CD4-positive, alpha-beta T cell treated with Interleukin-6 for 4 hours (primary cell): ENCODE measurements at places on chromosomes 2 and 18.

- DNase-seq, result no peak
Observed at GRCh38 chr18:3269241-3269913, 7.4 kb downstream of the MYL12B start.

DNA sequence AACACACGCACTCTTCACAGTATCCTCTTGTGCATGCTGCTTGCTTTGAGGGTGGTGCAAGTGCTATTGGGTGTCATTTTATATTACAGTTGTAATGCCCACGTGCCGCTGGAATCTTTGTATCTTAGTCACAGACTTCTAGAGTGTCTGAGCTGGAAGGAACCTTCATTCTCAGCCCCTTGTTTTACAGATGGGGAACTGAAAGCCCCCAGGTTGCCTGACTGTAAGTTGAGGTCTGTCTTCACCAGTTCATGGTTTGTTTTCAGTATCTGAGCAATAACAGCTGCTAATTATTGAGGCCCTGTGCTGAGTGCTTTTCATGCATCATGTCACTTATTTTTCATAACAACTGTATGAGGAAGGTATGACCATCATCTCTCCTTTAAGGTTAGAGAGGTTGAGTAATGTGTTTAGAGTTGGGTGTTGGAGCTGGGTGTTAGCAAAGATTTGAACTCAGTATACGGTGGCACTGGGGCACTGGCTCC is 77.0 kb downstream of the PRKCE start:
- no peak for DNase-seq

GRCh38 chr18:54679318-54680149 is 88.5 kb downstream of the DYNAP start:
- DNase-seq, result peak; percentile 6

GRCh38 chr2:122531290-122532071 is 776.0 kb downstream of the TSN start:
- no peak for DNase-seq

- no peak for DNase-seq
Observed at GRCh38 chr2:9720352-9721093, 89.7 kb upstream of the YWHAQ start.

DNA sequence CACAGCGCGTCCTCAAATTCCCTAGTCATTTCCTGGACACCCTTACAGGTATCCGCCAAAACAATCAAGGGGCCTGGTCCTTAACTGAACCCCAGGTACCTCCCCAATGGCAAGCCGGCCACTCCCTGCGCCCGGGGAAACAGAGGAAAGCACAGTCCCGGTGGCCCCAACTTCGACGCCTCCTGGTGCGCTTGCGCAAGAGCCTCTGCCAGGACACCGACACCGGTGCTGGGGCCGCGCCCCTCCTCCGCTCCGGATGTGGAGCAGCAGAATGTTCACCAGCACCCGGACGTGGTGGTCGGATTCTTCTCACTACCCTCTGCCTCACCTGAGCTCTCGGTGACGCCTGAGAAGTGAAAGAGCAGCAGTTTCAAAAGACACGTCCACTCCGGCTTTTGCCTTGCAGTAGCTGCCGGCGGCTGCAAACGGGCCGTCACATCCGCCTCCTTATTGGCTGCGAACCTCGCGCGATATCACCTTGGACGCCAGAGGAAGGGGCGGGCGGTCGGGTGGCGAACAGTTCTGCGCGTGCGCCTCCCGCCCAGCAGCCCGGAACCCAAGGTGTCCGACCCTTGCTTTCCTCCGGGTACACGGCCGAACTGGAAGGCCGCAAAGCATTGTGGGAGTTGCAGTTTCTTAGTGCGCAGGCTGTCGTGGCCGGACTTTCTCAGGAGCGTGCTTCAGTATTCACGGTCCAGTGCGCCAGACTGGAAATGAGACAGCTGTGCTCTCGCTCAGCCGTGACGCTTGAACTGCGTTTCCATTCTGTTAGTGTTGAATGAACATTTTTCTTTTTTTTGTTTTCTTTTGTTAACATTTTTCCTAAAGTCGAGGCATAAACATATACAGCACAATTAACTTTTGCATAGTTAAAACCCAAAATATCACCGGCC is at the start of gene TXNDC9:
TXNDC9 (minus strand) TSS at position 423 of the 893 bp plus-strand sequence. CDS start 3,123 bp downstream, outside the sequence.
- DNase-seq, result peak; percentile 98

- no peak for DNase-seq
Observed at GRCh38 chr2:96112501-96113366, 3.6 kb downstream of the ADRA2B start.

DNA sequence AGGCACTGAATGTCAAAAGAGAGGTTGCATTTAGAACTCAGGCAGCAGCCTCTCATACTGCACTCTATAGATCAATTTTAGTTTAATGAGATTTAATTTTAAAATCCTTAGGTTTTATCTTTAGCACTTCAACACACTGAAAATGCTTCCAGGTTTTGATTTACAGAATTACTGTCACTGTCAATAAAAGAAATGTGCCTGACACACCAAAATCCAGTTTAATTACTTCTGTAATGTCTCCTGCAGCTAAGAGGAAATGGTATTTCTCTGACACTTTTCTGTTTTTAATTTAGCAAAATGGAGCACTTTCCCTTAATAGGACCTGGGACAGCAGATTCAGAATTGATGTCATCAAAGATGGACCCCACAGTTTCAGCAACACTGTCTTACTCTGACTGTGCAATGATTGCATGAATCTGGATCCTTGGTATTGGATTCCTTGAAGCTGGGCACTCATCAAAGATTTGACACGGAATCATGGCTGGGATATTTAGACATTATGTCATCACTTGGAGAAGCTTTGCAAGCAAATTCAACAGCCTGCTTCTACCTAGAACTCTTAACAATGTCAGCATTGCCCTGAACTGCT is 576.5 kb downstream of the NRXN1 start:
- DNase-seq, result no peak

DNA sequence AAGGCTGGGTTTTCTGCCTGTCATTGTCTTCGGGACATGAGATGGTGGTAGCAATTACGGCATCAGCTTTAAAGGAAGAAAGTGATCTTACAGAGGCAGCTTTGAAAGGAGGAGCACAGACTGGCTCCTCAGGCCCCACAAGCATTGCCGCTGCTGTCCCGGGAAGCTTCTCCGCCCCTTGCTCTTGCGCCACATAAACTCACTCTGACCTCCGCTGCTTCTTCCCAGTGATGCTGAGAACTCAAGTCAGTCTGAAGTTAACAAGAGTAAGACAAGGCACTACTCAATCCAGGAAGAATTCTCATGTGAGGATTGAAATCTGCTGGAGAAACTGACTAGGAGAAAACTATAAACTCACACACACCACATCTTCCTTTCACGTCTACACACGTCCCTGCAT is 112.4 kb upstream of the RIOK3 start:
- DNase-seq, result no peak

GRCh38 chr18:28081516-28081915 is 95.4 kb downstream of the CDH2 start:
- DNase-seq, result no peak

GRCh38 chr2:152694161-152694661 is 23.1 kb downstream of the PRPF40A start:
- peak; percentile 35 for DNase-seq

GRCh38 chr2:160306985-160307384 is 106.9 kb upstream of the ITGB6 start:
- no peak for DNase-seq

GRCh38 chr2:217066510-217067270 is 206.8 kb upstream of the TNP1 start:
- DNase-seq, result no peak

- no peak for DNase-seq
Observed at GRCh38 chr2:136115183-136115761, 2.7 kb downstream of the CXCR4 start.

GRCh38 chr2:138470941-138471340 is 30.6 kb upstream of the SPOPL start:
- no peak for DNase-seq

DNA sequence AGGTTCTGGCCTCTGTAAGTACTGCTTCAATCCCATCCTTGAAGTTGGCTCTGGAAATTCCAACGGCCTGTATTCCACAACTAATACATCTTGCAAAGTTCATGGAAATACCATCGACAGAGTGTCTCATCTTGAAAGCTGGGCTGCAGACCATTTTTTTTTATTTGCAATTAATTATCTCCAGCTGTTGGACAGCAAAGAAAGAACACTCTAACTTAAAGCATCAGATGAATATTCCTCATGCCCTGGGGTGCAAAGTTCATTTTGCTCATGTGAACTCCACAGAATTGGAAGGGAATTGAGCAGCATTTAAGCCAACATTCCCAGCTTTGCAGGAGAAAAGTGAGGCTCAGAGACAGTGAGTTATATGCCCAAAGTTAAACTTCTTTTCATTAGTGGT is 96.5 kb upstream of the PIEZO2 start:
- no peak for DNase-seq

DNA sequence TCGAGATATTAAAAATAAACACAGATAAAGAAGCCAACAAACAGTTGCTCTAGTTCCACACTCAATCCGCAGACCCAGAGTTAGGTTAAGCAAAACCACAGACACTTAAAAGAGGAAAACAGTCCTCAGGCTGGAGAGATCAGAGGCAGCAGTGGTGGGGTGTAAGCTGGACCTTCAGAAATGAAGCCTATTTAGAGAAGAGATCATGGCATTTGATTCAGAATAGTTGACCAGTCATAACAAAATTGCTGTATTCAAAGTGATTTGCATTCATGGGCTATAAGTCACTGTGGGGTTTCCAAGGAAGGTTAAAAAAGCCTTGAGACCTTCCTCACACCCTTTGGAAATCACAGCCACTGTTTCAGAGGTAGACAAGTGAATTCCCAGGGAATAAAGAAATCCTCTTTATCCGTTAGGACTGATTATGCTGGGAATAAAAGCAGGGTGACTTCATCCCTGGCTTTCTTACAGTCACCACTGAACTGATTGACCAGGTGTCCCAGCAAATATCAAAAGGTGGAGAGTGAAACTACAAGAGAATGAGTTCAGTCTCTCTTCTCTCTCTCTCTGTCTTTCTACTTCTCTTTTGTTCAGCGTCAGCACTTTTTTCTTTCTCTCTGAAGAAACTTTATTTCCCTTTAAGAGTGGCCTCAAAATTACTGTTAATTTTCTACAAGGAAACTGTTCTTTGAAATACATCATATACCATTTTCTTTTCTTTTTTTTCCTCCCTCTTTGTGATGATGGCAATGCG is 171.8 kb upstream of the PIK3C3 start:
- no peak for DNase-seq

- DNase-seq, result no peak
Observed at GRCh38 chr2:8465560-8465959, 216.3 kb upstream of the ID2 start.

DNA sequence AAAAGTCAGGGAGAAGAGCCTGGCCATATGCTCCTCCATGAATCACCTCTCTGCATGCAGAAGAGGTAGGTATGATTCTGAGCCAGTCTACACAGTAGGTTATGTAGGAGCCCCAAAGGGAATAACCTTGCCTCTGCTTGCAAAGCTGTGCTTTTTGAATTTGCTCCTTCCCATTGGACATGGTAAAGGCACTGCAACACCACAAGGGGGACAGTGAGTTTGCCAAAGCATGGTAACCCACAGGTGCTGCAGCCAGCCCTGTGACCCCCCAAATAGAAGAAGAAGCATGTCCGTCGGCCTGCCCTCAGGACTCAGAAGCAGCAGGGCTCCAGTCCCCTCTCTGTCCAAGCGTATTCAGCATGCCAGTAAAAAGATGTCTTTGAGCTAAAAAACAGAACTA is 51.0 kb upstream of the BCL2L11 start:
- no peak for DNase-seq

DNA sequence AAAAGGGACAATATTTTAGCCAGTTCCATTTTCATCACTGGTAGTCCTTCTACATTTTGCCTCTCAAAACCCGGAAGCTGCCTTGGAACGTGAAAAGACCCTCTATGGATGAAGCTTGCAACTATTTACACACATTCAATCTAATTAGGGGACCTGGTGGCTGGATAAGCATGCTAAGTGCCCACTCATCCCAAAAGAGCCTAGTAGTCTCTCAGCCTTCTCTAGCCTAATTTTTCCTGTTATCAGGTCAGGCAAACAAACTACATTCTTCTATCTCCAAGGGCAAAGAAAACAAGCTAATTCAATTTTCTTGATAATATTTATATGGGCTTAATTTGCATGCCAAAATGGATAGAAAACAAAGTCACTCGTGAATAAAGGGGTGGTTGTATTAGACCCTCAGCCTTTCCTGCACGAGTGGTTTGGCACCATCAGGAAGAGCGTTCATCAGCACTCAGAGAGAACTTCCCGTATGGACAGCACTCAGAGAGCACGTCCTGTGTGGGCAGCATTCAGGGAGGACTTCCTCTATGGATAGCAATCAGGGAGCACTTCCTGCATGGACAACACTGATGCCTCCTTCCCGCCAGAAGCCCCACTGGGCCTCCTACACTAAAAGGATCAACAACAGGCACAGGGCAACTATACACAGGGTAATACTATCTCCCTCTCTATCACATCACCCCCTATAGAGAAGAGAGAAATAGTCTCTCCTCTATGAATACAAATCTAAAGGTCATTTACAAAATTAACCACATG is 122.2 kb downstream of the RBMS1 start:
- DNase-seq, result no peak

DNA sequence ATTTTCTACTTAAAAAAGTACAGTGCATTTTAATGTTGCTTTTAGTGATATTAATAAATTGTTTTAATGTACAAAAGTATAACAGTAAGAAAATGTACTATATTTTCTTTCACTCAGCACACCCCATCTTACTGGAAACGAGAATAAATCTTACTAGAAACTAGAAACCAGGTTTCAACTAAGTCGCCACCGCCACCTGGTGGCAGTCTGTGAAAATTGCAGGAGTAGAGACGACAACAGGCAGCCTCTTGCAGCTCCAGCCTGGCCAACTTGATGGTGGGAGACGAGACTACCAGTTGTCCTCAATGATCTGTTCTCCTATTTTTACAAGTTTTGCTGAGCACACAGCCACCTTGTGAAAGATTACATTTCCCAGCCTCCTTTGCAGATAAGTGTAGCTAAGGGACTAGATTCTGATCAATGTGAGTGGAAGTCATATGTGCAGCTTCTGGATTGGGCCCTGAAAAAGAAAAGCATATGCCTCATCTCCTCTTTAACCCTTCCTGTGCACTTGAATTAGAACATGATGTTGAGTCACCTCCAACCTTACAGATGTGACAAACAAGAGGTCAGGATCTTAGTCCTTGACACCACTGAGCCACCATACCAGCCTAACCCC is 8.7 kb downstream of the OTOF start:
- DNase-seq, result peak; percentile 55

- no peak for DNase-seq
Observed at GRCh38 chr2:176873403-176873802, 339.2 kb upstream of the HNRNPA3 start.

DNA sequence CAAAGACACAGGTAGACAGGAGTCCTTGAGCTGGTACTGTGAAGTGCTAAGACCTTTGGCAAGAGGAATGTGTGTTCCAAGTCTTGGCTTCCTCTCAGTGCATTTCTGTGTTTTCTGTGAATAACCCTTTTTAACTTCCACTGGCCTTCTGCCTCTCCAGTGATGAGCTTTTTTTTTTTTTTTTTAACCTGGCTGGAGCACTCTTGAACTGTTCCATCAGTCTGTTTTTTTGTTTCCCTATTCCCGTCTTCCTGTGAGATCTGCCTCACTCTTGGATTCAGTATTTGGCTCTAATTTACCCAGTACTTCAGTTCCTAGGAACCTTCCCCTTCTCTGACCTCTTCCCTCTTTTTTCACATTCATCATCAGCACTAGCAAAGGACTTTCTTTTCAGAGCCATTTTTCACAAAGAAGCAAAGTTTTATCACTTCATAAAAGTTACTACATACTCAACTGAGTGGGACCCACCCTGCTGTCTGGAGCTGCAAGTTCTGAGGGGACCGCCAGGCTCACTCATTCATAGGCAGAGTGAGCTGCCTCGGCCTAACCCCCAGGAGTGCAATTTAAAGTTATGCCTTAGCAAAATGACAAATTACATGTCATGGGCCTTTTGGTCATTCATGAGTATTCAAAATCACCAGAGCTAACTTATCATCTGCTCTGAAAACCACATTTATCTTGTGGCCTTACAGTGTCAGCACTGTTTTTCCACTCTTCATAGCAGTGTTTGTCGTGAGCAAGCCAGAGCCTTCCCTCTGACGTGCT is 126.9 kb upstream of the DAPL1 start:
- DNase-seq, result no peak
